ENCODE measurements at places on chromosomes 6 and 20. TPM values are rescaled to one million over a fixed set of nuclear protein-coding genes. Genes with fewer than 3 reads are reported as not detected.

Gene FOXQ1
- total RNA-seq = 11.7 TPM

GRCh38 chr20:48709744-48710143 lies 118.1 kb downstream of the PREX1 start:
- DNase-seq = no peak

- no peak for DNase-seq
Observed at GRCh38 chr6:144778773-144779492, 493.8 kb downstream of the UTRN start.

DNA sequence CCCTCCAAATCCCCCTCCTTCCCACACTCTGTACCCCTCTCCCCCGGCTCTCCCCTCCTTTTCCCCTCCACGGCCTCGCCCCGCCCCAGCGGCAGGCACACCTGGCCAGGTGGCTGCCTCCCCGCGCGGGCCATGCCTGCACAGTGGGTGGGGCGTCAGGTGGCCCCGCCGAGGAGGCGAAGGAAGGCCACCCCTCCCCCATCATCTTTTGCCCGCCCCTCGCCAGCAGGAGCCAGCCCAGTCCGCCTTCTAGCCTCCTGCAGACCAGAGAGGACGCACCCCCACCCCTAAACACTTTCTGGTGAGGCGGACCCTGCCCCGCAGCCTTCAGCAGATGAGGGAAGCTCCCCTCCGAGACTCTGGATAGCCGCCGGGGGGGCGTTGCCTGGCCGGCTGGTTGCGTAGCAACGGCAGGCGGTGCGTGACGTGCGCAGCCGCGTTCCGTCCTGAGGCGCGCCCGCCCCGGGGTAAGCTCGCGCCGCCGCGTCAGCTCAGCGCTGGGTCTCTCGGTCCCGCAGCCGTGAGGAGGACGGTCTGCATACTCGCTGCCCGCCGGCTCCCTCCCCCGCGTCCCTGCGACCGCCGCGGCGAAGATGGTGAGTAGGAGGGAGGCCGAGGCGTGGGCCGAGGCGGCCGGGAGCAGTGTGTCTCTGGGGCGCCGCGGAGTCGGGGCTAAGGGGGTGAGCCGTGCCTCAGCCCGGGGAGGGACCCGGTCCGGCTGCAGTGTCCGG lies at the start of gene DSTN:
DSTN (plus strand) TSS at position 460 of the 731 bp plus-strand sequence; CDS start at position 594, 134 bp downstream.
- peak; percentile 78 for DNase-seq

DNA sequence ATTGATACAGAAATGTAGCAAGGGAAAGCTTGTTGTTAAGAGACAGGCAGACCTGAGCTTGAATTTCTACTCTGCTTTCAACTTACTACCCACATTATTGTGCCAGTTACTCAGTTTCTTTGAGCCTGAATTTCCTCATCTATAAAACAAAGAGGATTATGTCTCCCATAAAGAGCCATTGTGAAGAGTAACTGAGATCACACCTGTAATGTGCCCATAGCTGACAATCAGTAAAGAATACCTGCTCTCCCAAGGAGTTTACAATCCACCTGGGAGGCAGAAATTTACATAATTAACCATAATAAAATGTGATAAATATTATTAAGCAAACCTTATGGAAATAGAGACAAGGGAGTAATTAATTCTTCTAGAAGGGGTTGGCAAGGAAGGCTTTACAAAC lies 204.9 kb downstream of the EPM2A start:
- no peak for DNase-seq

GRCh38 chr6:142302421-142303175 lies 791 bp downstream of the ADGRG6 start:
- DNase-seq = no peak

DNA sequence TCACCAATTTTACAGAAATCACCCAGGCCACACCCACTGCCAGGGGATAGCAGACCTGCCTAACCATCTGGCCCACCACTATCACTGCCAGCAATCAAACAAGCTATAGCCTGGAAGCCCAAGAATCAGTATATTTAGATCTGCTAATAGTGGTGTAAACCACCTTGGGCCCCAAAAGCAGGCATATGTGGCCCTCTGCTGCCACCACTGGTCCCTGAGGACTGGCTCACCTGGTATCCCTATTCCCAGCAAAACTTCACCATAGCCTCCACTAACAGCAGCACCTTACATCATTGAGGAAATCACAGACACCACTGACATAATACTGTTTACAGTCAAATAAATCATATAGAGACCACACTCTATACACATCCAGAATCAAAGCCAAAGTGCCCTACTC lies 880.4 kb upstream of the MAN1A1 start:
- DNase-seq = no peak

GRCh38 chr6:158022749-158023596 lies 41.3 kb downstream of the SYNJ2 start:
- DNase-seq = no peak

Gene STX7
- 40.6 TPM for total RNA-seq

- DNase-seq = no peak
Observed at GRCh38 chr6:106785298-106785697, 155.9 kb downstream of the QRSL1 start.

- DNase-seq = no peak
Observed at GRCh38 chr6:29651413-29652197, 5.3 kb upstream of the MOG start.

GRCh38 chr20:61757678-61758563 lies 307.8 kb downstream of the TAF4 start:
- DNase-seq = no peak

Gene EBF4
- 6.8 TPM for total RNA-seq

GRCh38 chr6:113009682-113010081 lies 662.6 kb downstream of the RFPL4B start:
- no peak for DNase-seq

DNA sequence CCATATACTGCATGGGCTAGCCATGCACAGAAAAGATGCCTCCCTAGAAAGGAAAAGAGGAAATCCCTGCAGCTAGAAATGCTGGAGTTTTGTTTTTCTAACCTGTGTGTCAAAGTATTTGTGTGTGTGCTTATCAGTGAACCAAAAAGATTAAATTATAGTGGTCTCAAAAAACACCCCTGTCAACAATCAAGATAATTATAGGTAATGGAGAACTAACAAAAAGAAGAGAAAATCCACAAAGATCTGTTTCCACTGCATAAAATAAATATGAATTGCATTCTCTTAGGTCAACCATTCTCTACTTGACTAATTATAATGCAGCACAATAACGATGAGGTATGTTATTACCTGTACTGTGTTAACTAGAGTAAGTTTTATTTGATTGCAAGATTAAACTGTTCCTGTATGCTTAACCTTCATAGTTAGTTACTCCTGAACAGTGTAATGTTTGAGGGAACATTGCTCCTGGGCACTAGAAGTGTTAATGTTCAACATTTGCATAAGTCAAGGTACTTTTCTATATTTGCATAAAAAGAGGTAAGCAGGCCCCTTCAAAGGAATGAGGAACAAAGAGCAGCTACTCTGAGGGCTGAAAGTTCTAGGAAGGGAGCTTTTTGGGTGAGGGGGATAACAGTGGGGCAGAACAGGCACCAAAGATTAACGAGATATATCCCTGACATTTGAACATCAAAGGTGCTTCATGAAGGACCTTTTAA lies 212.1 kb downstream of the BTBD9 start:
- DNase-seq = no peak

Gene COL9A3
- 46.6 TPM for total RNA-seq

Gene TMX4
- total RNA-seq = 34.6 TPM

DNA sequence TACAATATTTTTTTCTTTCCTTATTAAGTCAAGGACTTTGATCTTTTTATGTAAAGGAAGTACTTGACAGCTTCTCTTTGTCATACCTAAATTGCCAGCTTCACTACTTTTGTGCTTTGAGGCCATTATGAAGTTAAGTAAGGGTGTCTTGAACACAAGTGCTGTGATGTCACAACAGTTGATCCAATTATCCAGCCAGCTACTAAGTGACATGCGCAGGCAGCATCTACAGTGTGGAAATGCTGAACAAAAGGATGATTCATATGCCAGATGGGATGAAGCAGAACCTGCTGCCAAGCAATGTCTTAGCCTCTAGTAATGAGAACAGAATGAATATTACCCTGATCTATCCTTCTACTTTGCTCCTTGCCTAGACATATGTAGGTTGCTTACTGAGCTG lies 68.3 kb upstream of the TMEM244 start:
- no peak for DNase-seq

Gene NUDT3
- total RNA-seq = 25.9 TPM

GRCh38 chr6:139448051-139448649 lies 73.7 kb upstream of the CITED2 start:
- DNase-seq = no peak

- DNase-seq = no peak
Observed at GRCh38 chr6:7129784-7130569, 22.2 kb downstream of the RREB1 start.

GRCh38 chr6:47701363-47701762 lies 3.0 kb downstream of the ADGRF4 start:
- DNase-seq = no peak

- DNase-seq = no peak
Observed at GRCh38 chr20:32391003-32391402, 32.9 kb downstream of the ASXL1 start.

DNA sequence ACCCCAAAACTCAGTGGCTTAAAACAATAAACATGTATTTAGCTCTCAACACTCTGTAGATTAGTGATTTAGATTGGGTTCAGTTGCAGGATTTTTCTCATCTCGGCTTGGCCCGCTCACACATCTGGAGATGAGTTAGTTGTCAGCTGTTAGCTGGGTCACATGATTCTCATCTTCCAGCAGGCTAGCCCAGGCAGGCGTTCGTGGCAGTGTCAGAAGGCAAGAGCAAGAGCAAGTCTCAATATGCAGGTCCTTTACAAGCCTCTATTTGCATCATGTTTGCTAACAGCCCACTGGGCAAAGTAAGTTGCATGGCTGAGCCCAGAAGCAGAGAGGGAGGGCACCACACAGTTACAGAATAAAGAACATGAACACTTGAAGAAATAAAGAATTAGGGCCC lies 83.6 kb upstream of the MYLIP start:
- no peak for DNase-seq

DNA sequence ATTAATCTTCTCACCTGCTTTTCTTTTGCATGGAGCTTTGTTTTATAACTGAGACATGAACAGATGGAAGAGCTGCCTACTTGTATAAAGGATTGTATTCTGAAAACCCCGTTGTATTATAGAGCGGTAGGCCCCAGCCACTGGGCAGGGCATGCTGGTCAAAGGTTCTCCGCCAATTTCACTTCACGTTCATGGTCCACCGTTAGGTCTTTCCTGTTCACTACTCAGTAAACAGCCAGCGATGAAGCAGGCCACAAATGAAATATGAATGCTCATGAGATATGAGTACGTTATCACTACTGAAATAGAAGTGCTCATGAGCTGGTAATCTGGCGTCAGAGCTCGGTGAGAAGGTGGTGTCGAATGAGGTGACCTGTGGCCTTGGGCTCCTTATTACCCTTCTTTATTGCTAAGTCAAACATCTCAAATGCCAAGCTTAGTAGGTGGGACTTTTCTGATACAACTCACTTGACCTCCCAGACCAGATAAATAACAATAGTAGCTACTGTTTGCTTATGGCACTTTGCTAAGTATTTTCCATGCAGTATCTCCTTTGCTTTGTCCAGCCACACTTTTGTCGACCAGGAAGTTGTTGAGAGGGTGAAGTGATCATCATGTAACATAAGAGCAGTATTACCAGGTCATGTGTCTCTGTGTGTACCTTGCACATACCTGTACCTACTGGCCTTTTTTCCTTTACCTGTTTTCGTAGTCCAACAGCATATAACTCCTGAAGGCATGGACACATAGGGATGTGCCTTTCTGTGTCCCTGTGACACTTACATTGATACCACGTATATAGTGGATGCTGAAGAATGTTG lies 16.7 kb downstream of the EDN3 start:
- no peak for DNase-seq

DNA sequence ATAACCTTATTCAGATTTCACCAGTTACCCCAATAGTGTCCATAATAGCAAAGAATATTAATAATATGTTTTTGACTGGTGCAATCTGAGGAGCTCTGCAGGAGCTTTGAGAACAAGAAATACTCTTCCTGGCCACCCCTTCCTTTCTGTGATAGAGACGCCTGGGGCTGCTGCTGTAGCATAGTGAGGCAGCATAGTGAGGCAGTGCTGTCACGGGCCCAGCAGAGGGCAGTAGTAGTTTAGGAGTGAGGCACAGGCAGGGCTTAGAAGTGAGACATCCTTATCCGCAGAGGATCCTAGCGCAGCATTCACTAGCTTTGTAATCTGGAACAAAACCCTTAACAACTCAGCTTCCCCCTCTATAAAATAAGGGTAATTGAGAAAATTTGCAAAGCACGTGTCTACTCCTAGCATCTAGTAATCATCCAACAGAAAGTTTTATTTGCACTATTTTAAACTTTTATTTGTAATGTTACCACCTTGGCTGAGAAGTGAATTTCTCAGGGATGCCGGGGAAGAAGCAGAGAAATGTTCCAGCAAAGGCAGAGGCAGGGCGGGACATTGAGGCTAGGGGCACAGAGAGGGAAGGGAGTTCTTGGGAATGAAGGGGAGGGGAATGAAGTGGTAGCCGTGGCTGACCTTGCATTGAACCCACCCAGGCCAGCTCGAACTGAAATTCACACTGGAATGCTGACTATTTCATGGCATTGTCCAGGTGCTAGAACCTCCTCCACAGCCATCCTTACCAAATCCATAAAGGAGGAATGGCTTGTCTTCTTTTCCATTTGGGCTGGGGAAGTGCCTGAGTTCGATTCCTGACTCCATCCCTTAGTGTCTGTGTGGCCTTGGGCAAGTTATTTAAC lies 78.8 kb downstream of the CDS2 start:
- DNase-seq = peak; percentile 51

DNA sequence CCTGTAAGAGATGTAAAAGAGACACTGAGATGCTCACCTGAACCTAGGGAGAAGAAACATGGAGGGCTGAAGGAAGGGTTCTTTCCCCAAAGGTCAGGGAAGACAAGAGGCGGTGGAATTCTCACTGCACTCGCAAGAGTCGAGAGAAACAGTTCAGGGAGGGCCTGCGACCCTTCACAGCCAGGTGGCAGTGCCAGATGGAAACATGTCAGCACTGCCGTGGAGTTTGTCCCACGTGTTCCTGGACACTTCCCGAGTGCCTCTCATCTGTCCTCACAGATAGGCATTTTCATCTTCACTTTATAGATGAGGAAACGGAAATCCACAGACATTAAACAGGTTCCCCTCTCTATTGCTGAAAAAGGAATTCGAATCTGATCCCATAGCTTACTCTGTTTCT lies 70.4 kb upstream of the SYNJ2 start:
- no peak for DNase-seq

GRCh38 chr20:40630713-40631112 lies 58.3 kb downstream of the MAFB start:
- no peak for DNase-seq

Gene ELOVL4
- total RNA-seq = 0.41 TPM

- DNase-seq = no peak
Observed at GRCh38 chr6:21447987-21448386, 145.6 kb upstream of the SOX4 start.

DNA sequence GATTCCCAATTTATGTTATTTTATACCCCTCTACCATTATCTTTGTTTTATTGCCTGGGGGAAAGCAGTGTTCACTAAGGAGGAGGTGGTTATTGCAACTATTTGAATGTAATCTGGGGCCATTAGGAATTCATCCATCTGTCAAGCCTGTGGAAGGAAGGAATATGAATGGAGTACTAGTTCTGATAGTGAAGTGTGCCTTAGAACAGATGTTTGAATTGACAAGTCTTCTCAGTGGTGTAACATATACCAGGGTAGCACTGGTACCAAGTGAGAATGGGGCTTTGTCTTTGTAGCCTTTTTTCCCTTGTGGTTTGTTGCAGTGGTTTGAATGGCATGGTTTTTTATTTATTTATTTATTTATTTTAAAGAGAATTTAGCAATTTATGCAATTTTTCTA lies 27.9 kb upstream of the HDAC2 start:
- no peak for DNase-seq
